Right atrium auricular region (tissue), 2 donors: ENCODE measurements at places on chromosomes 12 and 14. TPM values are rescaled to one million over a fixed set of nuclear protein-coding genes. Genes with fewer than 3 reads are reported as not detected.

DHH gene
- 0.56 TPM for total RNA-seq

SERPINA12 gene
- total RNA-seq = not detected

CLEC4C gene
- total RNA-seq = not detected

DNA sequence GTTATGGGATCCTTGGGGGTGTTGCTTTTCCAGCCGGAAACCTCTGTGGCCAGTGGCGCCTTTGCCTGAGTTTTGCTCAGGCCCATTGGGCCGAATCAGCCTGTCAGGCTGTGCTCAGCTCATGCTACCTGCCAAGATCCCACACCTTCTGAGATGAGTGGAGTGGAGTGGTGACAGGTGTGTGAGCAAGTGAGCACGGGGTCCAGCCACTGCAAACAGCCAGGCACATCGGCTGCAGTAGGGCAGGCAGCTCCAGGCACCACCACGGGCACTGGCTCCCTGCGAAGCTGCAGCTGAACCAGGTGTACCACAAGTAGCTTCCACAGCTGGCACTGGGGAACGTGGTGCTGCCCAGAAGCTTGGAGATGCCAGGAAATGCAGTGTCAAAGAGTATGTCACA lies 21.1 kb upstream of the WDR89 start:
- no peak for DNase-seq

GRCh38 chr14:77212097-77212870 lies 30.7 kb downstream of the TMEM63C start:
- no peak for DNase-seq
